ENCODE measurements at places on chromosomes 16 and 17.

DNA sequence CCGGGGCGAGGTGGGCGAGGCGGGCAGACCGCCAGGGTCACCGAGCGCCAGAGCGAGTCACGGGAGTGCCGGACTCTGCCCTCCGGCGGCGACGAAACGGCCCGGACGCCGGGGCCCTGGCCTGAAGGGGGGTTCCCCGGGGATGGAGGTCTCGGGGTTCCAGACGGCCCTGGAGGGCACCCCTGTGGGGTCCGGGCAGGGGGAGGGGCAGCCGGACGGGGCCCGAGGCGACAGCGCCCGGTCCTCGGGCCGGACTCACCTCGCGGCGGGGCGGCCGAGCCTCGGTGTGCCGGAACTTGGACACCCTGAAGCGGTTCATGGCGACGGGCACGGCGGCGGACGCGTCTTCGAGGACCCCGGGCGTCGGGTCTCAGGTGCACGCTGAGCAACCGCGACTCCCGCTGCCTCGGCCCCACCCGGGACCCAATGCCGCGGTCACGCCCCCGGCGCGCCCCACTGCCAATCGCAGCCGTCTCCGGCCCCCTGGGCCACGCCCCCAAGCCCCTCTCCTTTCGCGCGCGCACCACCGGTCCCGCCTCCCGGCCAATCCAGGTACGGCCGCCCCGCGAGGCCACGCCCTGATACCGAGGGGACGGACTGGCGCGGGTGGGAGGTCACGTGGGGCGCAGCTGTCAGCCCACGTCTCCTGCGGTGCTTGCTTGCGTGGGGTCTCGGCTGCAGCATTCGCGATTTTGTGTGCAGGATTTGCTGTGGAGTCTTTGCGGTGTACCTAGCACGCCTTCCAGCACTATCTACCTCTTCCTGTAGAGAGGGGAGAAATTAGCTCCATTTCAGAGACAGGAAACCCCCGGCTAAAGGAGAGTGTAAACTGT, at the start of gene CORO7:
TSS of gene CORO7 (minus strand) at position 397 of the 833 bp plus-strand sequence. CDS start at position 319, 78 bp downstream.
- peak; percentile 98 for DNase-seq

GRCh38 chr16:25064937-25065336, 46.6 kb upstream of the LCMT1 start:
- DNase-seq, result no peak

GRCh38 chr16:66300501-66300900, 66.0 kb upstream of the CDH5 start:
- DNase-seq, result no peak

- DNase-seq, result no peak
Measured at GRCh38 chr16:78249056-78249455, 149.6 kb downstream of the WWOX start.

- no peak for DNase-seq
Measured at GRCh38 chr16:53711390-53711789, 7.4 kb downstream of the FTO start.

DNA sequence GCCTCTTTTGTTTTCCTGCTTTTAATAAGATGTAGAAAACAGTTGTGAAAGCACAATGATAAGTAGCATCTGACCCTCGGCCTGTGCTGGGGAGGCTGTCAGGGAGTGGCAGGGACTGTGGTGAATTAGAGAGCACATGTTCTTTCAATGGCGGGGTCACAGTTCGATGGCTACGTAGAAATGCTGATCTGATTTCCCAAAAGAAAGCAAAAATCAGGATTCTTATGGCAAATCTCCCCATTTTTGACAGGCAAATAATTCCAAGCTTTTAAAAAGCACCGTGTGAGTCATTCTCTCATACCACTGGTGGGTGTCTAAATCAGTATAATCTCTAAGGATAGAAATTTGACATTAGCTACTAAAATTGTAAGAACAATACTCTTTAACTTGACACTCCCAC, 4.2 kb upstream of the MAPK7 start:
- no peak for DNase-seq

DNA sequence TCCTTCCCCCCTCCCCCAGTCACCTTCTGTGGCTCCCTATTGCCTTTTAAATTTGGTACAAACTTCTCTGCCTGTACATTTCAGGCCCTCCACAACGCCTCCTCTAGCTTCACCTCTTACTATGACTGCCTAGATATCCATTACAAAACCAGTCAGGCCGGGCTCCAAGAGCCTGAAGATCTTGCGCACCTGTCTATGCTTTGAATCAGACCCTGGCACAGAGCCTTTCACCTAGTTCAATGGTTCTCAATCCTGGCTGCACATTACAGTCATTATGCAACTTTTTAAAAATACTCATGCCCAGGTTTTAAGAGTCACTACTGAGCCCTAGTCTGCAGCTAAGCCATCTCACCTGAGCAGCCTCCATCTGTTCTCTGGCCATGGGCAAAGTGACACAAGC, 1.6 kb upstream of the GAS7 start:
- no peak for DNase-seq

- DNase-seq, result no peak
Measured at GRCh38 chr17:57259306-57259705, 3.0 kb downstream of the MSI2 start.

GRCh38 chr17:17590141-17590751, 1.3 kb downstream of the PEMT start:
- DNase-seq, result no peak

Data from stimulated activated CD8-positive, alpha-beta memory T cell treated with anti-CD3 and anti-CD28 coated beads, Interleukin-4, amount 100 ng/mL, for 1 hour (primary cell).